Activated CD4-positive, alpha-beta memory T cell treated with anti-CD3 and anti-CD28 coated beads, Interleukin-2, amount 10 ng/mL, durations not matched to agents 7 days and 5 days (primary cell): ENCODE measurements at places on chromosomes 11 and 22.
A peak's percentile ranks its signal among the peaks of the same experiment; 100 is the strongest.

- H3K27ac ChIP-seq: no peak overlapping the region
- no peak overlapping the region for H3K4me3 ChIP-seq
- H3K4me1 ChIP-seq: peaks cover 25% of the 10 kb centered on the region
- DNase-seq: no peak
Measured at GRCh38 chr11:113673550-113674396, 32.3 kb downstream of the TMPRSS5 start.

- no peak overlapping the region for H3K4me3 ChIP-seq
- DNase-seq: no peak
- no peaks in the 10 kb centered on the region for H3K27me3 ChIP-seq
- H3K36me3 ChIP-seq: no peaks in the 10 kb centered on the region
Measured at GRCh38 chr11:85118151-85118550, 509.0 kb downstream of the DLG2 start.

GRCh38 chr11:95791709-95792033 lies 1.4 kb downstream of the CEP57 start:
- H3K27ac ChIP-seq: peak overlapping the region; percentile 100
- H3K27me3 ChIP-seq: no peaks in the 10 kb centered on the region
- peak overlapping the region; percentile 97 for H3K4me3 ChIP-seq
- no peak for DNase-seq
- peaks cover 54% of the 10 kb centered on the region for H3K4me1 ChIP-seq

GRCh38 chr11:116725434-116726221 lies 47.2 kb downstream of the BUD13 start:
- H3K27me3 ChIP-seq: peaks cover 8% of the 10 kb centered on the region
- H3K36me3 ChIP-seq: no peaks in the 10 kb centered on the region
- no peaks in the 10 kb centered on the region for H3K4me1 ChIP-seq
- no peak overlapping the region for H3K4me3 ChIP-seq
- DNase-seq: no peak
- no peak overlapping the region for H3K27ac ChIP-seq

DNA sequence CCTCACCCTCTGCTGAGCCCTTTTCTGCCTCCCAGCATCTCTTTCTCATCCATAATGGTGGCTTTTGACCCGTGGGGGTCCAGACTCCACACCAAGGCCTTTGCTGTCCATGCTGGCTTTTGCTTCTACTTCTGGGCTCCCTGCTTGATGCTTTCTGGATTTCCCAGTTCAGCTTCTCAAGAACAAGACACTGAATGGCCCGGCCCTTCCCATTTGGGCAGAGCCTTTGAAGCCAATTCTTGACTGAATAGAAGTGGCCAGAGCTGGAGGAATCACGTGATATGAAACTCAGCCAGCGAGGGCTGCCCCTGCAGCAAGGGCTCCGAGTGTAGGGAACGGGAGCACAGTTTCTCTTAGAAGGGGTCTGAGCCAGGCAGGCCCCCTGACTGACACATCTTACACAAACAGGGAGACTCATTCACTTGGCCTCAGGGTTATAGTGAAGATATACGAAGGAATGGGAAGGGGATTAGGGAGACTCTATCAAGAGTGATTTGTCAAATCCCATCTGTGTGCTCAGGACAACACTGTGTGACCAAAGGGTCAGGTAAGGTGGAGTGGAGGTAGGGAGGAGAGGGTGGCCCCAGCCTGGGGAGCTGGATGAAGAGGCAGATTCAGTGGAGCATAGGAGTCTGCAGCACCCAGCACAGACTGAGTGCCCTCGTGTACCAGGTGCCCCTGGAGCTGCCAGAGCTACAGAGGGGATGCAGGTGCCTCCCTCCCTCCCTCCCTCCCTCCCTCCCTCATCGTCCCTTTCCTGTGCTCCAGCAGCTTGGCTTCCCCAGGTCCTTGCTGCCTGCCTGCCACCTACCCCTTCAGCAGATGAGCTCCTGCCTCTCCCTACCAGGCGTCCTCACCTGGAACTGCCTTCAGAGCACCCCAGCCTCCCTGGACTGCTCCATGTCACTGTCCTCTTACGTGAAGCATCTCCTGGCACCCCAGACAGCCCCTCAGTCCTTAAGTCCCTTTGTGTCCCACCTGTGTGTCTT lies 106.0 kb downstream of the TRIM29 start:
- no peak overlapping the region for H3K4me3 ChIP-seq
- H3K27me3 ChIP-seq: peaks cover 2% of the 10 kb centered on the region
- H3K27ac ChIP-seq: no peak overlapping the region
- no peak for DNase-seq
- H3K36me3 ChIP-seq: no peaks in the 10 kb centered on the region
- H3K4me1 ChIP-seq: no peaks in the 10 kb centered on the region

DNA sequence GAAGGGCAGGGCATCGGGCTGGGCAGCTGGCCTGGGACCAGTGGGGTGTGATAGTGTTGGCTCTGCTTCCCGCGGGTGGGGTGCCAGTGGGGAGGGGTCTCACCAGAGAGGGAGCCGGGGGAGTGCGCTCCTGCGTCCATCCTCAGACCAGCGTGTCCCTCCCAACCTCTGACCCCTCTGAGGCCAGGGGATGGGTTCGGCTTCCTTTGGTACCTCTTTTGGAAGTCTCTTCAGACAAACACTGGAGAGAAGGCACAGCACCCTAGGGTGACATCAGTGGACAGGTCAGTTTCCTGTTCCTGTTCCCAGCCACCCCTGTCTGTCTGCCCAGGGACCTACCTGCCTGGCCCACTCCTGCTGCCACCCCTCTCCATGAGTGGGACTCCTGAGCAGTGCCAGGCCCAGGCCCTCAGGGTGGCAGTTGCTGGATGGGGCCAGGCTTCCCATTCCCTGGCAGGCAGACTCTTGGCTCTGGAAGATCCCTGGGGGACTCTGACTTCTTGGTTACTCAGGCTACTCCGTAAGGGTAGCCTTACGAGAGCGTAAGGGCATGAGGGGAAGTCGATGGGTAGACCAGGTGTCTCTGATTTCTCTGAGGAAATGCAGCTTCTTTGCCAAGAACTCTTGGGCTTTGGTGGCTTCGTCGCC lies 2.6 kb downstream of the TAGLN start:
- H3K4me1 ChIP-seq: no peaks in the 10 kb centered on the region
- no peak overlapping the region for H3K4me3 ChIP-seq
- DNase-seq: no peak

DNA sequence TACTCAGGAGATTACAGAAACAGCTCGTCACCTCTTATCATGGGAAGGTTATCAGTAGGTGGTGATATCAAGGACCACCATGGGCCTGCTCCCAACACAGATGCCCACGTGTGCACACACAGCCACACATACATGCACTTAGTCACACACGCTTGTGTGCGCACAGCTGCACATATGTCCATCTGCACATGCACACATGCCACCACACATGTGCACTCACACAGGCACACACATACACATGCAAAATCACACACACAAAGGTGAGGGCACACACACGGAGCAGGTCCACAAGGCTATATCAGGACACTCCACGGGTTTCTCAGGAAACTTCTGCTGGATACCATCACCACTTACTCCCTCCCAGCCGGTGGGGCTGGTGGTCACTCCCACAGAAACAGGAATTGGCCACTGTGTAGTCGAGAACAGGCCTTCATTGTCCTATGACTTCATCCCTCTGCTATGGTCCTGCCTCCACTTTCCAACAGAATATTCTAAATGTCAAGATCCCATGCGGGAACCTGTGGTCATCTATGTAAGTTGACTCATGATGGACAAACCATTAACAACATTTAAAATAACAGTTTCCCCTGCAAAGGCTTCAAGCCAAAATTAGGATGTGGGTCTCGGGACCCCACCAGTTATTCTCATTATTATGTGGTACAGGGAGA lies 2.2 kb downstream of the C11orf24 start:
- peaks cover 31% of the 10 kb centered on the region for H3K36me3 ChIP-seq
- H3K4me1 ChIP-seq: peaks cover 48% of the 10 kb centered on the region
- DNase-seq: no peak
- no peak overlapping the region for H3K27ac ChIP-seq
